ENCODE measurements at places on chromosomes 3 and 15. TPM values are rescaled to one million over a fixed set of nuclear protein-coding genes. Genes with fewer than 3 reads are reported as not detected.

LTK gene
- total RNA-seq = 2.0 TPM

- no peak for DNase-seq
These were observed 15.1 kb downstream of the TYRO3 start for GRCh38 chr15:41574158-41574557.

DNA sequence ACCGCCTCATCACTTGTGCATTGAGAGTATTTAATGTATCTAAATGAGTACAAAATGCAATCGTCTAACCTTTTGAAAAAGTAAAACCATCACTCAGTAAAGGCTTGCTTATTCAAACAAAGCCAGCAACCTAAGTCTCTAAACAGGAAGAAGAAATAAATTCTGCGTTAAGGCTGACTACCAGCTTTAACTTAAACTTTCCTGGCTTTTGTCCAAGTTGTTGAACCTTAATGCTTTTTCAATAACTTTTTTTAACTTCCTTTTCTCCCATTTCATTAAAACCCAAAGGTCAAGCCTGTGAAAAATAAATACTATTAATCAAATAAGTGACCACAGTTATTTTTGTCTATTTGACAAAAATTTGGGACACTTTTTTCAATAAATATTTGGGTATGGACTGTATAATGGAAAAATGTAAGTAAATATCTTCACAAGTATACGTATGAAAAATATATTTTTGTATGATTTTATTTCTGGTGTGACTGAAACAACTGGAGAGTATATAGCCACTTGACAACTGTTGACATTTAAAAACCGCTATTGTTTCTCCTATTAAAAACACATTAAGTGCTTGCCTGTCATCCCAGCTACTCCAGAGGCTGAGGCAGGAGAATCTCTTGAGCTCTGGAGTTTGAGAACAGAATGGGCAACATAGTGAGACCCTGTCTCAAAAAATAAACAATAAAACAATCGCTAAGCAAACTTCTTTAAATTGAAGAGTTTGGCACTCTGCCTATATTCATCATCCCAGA is 2.9 kb downstream of the KLHL24 start:
- DNase-seq = no peak

TRIM71 gene
- total RNA-seq = 0.47 TPM

KLHL40 gene
- not detected for total RNA-seq

SLC35A5 gene
- total RNA-seq = 9.7 TPM

- DNase-seq = no peak
These were observed 64.7 kb upstream of the ACAD9 start for GRCh38 chr3:128814519-128815317.

FEZF2 gene
- not detected for total RNA-seq

CHMP2B gene
- total RNA-seq = 35.4 TPM

GRCh38 chr3:133896002-133896761 is 500 bp upstream of the RAB6B start:
- no peak for DNase-seq

CRYBG3 gene
- total RNA-seq = 4.4 TPM

GRCh38 chr3:184543843-184544512 is 17.6 kb upstream of the EPHB3 start:
- peak; percentile 75 for DNase-seq

- no peak for DNase-seq
These were observed 55.0 kb downstream of the LRRC49 start for GRCh38 chr15:70947351-70948335.

- DNase-seq = peak; percentile 26
These were observed 61.0 kb downstream of the IQSEC1 start for GRCh38 chr3:13012221-13012691.

FAM174B gene
- 4.1 TPM for total RNA-seq

CRABP1 gene
- total RNA-seq = not detected

RMDN3 gene
- 27.7 TPM for total RNA-seq

- no peak for DNase-seq
These were observed 82.3 kb downstream of the AAGAB start for GRCh38 chr15:67172172-67172571.

- no peak for DNase-seq
These were observed 77.1 kb downstream of the AKAP13 start for GRCh38 chr15:85457392-85457968.

DNA sequence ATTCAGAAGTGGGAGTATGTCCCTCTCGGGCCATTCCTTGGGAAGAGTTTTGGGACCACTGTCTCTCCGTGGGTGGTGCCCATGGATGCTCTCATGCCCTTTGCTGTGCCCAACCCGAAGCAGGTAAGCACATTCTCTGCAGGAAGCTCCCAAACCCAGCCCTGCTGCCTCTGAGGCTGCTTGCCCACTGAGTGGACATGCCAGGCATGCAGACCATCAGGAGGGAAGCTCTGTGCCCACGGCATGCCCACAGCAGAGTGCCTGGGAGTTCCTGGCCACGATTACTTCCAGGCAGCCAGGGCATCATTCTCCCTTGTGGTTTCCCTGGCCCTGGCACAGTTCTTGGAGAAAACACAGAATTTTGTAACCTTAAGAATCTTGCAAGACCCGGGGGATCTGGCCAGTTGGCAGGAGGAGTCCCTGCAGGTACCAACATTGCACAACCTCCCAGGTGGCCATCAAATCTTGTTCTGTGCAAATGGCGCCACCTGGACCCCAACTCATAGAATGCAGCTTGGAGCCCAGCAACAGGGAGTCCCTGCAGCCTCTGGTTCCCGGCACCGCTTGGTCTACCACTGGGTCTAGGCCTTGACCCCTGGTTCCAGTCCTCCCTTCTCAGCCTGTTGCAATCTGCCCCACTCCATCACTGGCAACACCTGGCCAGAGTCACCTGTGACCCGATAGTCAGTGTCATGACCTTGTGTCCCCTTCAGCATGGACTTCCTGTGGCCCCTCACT is 20.4 kb downstream of the FAH start:
- peak; percentile 39 for DNase-seq

SIAH2 gene
- total RNA-seq = 61.4 TPM

SYNPR gene
- total RNA-seq = not detected

GRCh38 chr3:47194994-47195393 is 31.1 kb upstream of the SETD2 start:
- no peak for DNase-seq

GRCh38 chr3:133997871-133998635 is 31.7 kb downstream of the SLCO2A1 start:
- no peak for DNase-seq

- DNase-seq = no peak
These were observed 25.3 kb upstream of the TMEM45A start for GRCh38 chr3:100467133-100467532.

GRCh38 chr3:51710631-51711351 is 3.9 kb downstream of the GRM2 start:
- no peak for DNase-seq

TPM1 gene
- total RNA-seq = 11.2 TPM

DNA sequence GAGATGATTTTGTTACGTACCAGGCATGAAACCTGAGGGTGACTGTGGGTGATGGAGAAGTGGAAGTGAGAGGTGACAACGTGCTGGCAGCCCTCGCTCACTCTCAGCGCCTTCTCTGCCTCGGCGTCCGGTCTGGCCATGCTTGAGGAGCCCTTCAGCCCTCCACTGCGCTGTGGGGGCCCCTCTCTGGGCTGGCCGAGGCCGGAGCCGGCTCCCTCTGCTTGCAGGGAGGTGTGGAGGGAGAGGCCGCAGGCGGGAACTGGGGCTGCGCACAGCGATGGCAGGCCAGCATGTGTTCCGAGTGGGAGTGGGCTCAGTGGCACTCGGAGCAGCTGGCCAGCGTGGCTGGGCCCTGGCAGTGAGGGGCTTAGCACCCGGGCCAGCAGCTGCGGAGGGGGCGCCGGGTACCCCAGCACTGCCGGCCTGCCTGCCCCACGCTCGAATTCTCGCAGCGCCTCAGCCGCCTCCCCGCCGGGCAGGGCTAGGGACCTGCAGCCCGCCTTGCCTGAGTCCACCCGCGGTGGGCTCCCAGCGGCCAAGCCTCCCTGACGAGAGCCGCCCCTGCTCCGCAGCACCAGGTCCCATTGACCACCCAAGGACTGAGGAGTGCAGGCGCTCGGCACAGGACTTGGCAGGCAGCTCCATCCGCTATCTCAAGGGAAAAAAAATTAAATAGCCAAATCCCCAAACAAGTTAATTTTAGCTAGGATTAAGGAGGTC is 29.7 kb upstream of the MYRIP start:
- no peak for DNase-seq

- DNase-seq = no peak
These were observed 23.0 kb downstream of the OIP5 start for GRCh38 chr15:41309226-41309905.

TF gene
- total RNA-seq = 0.52 TPM

DNA sequence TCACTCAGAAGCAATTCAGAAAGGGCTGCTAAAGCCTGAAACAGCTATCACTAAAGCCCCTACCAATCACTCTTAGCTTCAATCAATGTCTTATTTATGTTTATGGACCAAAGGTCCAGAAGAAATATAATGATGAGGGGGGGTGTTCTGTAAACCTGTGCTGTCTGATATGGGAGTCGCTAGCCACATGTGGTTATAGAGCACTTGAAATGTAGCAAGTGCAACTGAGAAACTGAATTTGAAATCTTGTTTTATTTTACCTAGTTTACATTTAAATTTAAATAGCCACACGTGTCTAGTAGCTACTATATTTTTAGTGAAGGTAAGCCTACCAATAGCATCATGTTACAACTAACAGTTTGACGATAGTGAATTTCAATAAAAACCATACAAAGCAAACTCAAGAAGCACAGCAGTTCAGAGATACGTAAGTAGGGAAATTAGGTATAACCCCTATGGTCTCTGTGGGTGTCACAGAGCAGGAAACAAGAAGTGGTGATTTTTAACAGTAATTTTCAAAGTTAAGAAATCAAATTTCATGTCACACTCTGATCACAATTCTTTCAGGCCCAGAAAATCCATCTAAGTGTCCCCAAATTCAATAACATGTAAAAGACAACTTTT is 3.6 kb downstream of the POU1F1 start:
- no peak for DNase-seq

Measured in CD4-positive, CD25-positive, alpha-beta regulatory T cell (primary cell).